ENCODE measurements at places on chromosomes 12 and 14. TPM values are rescaled to one million over a fixed set of nuclear protein-coding genes. Genes with fewer than 3 reads are reported as not detected.

DNA sequence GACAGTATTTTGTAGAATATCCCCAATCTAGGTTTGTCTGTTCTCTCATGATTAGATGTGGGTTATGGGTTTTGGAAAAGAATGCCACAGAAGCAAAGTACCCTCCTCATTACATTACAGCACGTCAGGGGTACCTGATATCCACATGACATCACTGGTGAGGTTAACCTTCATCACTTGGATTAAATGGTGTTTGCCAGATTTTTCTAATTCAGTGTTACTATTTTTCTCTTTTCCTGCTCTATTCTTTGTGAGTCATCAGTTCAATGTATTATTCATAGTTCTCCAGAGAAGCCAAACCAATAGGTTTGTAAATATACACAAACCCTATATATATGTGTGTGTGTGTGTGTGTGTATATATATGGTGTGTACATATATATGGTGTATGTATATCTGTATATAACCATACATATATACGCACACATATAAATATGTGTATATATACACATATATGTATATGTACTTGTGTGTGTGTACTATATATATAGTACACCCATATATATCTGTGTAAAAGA lies 131.4 kb downstream of the LMNTD1 start:
- DNase-seq, result no peak
- no peak overlapping the region for H3K27ac ChIP-seq
- H3K4me1 ChIP-seq, result no peaks in the 10 kb centered on the region
- H3K4me3 ChIP-seq, result no peak overlapping the region

GRCh38 chr14:38078393-38078792 lies 129.3 kb upstream of the SSTR1 start:
- no peak overlapping the region for H3K4me3 ChIP-seq
- H3K27me3 ChIP-seq, result no peaks in the 10 kb centered on the region
- no peaks in the 10 kb centered on the region for H3K4me1 ChIP-seq

DNA sequence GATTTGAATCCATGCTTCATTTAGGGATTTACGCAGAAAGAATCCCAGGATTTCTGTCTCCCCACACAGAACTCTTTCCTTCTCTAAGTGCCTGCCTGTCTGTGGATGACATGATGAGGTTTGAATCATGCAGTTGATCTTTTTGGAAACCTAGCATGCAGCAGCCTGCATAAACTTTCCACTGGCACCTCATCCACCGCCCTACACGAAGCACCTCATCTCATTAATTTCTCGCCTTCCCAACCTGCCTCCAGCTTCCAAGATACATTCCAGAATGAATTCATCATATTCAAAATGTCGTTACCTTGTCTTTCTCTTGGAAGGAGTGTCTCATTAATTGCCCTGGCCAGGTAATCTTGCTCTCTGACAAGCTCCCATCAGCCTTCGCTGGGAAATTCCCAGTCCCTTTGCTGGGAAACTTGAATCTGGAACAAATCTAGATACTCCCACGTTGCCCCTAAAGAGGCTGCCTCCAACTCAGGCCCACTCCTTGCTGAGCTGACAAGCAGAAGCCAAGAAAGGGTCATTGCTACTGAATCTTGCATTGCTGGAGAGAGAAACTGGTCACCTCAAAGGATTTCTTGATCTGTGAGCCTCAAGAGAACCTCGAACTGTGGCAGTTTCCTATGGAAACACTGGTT lies 48.2 kb downstream of the SERPINA3 start:
- H3K27ac ChIP-seq, result no peak overlapping the region
- DNase-seq, result no peak
- H3K4me1 ChIP-seq, result no peaks in the 10 kb centered on the region
- H3K4me3 ChIP-seq, result no peak overlapping the region
- peaks cover 7% of the 10 kb centered on the region for H3K27me3 ChIP-seq

- peaks cover 89% of the 10 kb centered on the region for H3K36me3 ChIP-seq
- no peak overlapping the region for H3K4me3 ChIP-seq
- no peaks in the 10 kb centered on the region for H3K4me1 ChIP-seq
- no peak overlapping the region for H3K27ac ChIP-seq
- H3K27me3 ChIP-seq, result no peaks in the 10 kb centered on the region
These were observed 20.2 kb downstream of the TCHP start for GRCh38 chr12:109920261-109920780.

GRCh38 chr12:64678835-64679234 lies 68.5 kb downstream of the RASSF3 start:
- H3K27ac ChIP-seq, result no peak overlapping the region
- H3K4me1 ChIP-seq, result peaks cover 99% of the 10 kb centered on the region
- H3K36me3 ChIP-seq, result no peaks in the 10 kb centered on the region
- no peak for DNase-seq

- DNase-seq, result no peak
- H3K36me3 ChIP-seq, result no peaks in the 10 kb centered on the region
- H3K27ac ChIP-seq, result no peak overlapping the region
- no peak overlapping the region for H3K4me3 ChIP-seq
- no peaks in the 10 kb centered on the region for H3K4me1 ChIP-seq
- no peaks in the 10 kb centered on the region for H3K27me3 ChIP-seq
These were observed 53.2 kb downstream of the RPAP3 start for GRCh38 chr12:47652521-47653234.

DNA sequence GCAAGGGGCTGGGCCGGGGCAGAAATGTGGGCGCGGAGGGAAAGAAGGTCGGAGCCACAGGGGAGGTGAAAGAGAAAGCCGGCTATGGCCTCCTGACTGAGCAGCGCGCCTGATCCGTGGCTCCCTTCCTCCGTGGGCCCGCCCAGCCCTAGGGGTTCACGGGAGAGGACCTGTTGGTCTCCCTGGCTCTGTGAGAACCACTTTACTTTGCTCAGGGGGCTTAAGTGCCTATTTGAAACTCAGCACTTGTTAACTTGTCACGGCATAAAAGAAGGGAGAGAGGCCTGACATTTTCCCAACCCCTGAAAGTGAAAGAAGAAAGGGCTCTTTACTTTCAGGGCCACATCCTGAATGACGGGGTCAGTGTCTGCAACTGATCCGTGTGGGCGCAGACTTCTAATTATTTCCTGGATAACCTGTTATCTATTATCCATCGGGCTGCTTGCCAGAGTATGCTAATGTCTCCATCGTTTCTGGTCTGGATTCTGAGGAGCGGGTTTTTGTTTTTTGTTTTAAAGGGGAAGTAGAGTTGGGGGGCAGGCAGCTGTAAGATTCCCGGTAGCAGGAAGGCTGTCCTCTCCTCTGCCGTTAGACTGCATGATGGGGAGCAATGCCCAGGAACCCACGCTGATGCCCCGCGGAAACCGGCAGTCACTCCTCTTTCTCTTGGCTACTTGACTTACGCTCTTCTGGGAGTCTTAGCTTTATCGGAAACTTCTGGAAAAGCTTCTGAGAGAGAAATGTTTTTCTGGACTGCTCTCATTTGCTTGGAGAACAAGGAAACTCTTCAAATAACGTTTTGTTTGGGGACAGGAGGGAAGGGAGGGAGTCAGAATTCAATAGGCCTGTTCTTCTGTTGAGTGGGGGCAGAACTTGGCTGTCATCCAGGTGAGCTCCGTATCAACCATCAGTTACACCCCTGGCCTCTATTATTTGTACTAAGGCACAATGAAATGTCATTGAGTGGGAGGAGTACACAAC lies 127.7 kb upstream of the MAX start:
- no peaks in the 10 kb centered on the region for H3K36me3 ChIP-seq
- peak overlapping the region; percentile 80 for H3K27ac ChIP-seq
- no peaks in the 10 kb centered on the region for H3K27me3 ChIP-seq
- peak; percentile 49 for DNase-seq
- H3K4me3 ChIP-seq, result peak overlapping the region; percentile 47

GRCh38 chr12:5220835-5221234 lies 177.2 kb downstream of the KCNA5 start:
- H3K4me3 ChIP-seq, result no peak overlapping the region
- no peaks in the 10 kb centered on the region for H3K36me3 ChIP-seq
- DNase-seq, result no peak
- peaks cover 5% of the 10 kb centered on the region for H3K27me3 ChIP-seq
- H3K4me1 ChIP-seq, result no peaks in the 10 kb centered on the region

Gene SYNDIG1L
- total RNA-seq, result not detected

Gene DEPDC4
- 0.70 TPM for total RNA-seq

All from heart right ventricle (tissue), 16 donors.